ENCODE measurements at places on chromosomes 1 and 21.

GRCh38 chr1:41800311-41800829 lies 118.4 kb downstream of the HIVEP3 start:
- DNase-seq, result no peak

- no peak for DNase-seq
Observed at GRCh38 chr1:212233321-212233720, 51.9 kb upstream of the PPP2R5A start.

DNA sequence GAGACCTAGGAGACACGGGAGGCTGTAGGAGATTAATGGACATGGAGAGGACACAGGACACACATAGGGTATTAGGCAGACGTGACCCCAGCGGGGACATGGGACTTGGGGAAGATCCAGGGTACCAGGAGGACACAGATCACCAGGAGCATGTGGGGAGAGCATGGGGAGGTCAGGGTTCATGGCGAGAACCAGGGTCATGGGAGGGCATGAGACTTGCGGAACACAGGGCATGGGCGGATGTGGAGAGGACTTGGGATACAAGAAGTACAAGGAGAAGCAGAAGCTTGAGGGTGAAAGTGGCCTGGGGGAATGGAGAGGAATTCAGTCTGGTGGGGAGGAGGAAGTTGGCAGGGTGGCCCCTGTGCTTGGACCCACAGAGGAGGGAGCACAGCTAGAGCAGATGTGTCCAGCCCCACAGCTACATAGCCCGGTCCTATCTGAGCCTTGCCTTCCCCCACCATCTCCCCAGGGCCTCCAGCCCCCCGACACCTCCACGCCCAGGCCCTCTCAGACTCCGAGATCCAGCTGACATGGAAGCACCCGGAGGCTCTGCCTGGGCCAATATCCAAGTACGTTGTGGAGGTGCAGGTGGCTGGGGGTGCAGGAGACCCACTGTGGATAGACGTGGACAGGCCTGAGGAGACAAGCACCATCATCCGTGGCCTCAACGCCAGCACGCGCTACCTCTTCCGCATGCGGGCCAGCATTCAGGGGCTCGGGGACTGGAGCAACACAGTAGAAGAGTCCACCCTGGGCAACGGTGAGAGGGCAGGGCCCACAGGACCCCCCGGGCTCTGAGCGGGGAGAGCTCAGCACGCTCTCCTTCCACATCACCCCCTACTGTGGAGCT lies 12.1 kb downstream of the TIE1 start:
- no peak for DNase-seq

- peak; percentile 68 for DNase-seq
Observed at GRCh38 chr1:235642011-235642942, 7.3 kb downstream of the GNG4 start.

DNA sequence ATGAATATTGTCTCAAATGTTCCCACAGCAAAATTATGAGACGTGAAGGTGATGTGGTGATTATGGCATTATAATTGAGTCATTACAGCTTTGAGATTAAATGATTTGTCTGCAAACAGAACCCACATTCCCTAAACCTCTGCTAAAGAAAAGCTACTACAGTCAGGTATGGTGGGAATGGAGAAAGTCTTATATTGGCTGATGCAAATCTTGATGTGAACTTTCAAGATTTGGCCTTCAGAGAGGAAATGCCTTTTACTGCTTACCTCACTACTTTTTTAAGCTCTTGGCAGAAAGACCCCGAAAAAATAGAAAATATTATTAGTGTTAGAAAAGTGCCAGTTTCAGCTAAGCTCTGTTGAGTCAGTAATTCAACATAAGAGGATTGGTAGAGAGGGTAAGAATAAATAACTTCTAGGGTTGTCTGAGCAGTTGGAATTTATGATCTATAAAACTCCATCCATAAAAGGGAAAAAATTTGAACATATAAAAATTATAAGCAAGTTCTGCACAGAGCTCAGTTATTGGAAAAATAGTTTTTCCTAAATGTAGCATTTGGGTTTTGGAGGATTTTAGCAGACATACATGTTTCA lies 47.8 kb upstream of the RGS5 start:
- no peak for DNase-seq

DNA sequence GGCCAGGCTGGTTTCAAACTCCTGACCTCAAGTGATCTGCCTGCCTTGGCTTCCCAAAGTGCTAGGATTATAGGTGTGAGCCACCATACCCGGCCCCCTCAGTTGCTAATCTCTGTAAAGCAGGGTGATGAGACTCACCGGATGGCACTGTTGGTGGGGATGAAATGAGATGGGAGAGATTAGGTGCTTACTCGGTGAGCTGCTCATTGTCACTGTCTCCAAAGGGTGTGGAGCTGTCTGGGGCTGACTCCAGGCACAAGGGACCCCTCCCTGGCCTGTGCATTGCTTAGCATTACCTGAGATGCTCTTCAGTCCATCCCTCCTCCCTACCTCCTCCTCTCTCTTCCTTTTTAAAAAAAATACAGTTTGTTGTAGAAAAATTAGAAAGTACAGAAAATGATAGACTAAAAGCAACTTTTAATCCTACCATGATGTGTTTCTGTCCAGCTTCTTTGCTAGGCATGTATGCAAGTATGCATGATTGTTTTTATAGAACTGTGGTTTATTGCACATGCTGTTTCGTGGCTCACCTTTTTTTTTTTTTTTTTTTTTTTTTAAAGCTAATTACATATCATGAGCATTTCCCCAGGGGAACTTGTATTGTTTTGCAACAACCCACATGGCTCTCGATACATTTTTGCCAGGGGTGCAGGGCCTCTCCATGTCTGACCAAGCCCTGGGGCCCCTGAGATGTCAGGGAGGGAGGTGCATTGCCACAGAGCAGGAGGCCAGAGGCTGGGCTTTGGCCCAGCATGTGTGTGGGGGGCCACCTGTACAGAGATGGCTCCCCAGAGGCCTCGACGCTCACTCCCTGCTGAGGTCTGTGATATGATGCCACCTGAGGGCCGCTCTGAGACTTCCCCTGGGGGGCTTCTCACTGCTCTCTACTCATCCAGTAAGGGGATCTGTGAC lies 55.4 kb downstream of the ARHGEF10L start:
- DNase-seq, result no peak

- DNase-seq, result no peak
Observed at GRCh38 chr1:117883616-117884015, 45.8 kb downstream of the GDAP2 start.

DNA sequence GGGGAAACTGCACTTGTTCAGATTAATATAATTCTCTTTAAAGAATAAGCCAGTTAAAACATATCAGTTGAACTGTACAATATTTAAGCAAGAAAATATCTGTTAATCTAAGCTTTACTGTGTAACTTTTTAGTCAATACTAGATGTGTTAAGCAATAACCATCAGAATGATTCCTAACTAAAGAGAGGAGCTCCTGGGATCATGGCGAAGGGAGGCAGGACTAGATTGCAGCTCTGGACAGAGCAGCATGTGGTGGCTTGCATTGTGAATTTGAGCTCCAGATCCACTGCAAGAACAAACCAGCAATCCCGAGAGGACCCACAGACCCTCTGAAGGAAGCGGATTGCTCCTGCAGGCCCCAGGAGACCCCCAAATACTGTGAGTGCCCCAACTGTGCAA lies 21.9 kb downstream of the LYST start:
- DNase-seq, result no peak

- DNase-seq, result no peak
Observed at GRCh38 chr1:115347282-115347681, 9.2 kb upstream of the NGF start.

GRCh38 chr1:85244271-85245061 lies 15.0 kb downstream of the C1orf52 start:
- no peak for DNase-seq

DNA sequence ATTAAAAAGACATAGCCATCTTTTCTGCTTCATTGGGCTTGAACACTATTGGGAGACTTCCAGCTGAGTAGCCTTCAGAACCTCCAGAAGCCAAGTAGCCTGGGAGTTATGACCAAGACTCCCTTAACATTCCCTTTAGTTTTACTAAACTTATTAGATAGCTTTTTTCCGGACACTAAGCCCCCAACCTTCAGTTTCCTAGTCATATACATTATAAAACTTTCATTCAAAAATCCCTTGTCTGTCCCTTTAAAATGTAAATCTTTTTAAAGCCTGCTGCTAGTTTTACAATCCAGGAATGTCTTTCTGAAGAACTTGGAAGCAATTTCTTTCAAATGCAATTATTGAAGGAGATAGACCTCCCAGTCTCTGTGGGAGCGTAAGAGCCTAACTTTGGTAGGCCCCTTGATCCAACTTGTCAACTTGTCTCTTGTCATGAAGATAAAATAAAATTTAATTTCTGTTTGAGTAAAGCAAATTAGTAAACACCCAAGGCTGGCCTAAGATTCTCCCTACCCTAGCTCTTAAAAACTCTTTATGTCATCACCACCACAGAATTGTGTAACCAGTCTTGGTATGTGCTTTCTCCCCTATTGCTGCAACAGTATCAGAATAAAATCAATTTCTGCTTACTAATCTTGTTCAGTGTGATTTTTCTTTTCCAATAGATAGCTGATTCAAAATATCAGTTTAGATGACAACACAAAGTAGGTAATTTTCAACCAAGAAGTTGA lies 796.2 kb downstream of the PLA2G4A start:
- DNase-seq, result no peak

GRCh38 chr1:181604482-181605249 lies 121.3 kb downstream of the CACNA1E start:
- no peak for DNase-seq

GRCh38 chr21:40569357-40569756 lies 277.6 kb downstream of the DSCAM start:
- no peak for DNase-seq

- DNase-seq, result no peak
Observed at GRCh38 chr1:226586650-226587422, 38.3 kb downstream of the STUM start.

GRCh38 chr1:184014271-184014670 lies 23.3 kb downstream of the COLGALT2 start:
- DNase-seq, result no peak

GRCh38 chr1:95017775-95018174 lies 55.0 kb downstream of the ALG14 start:
- DNase-seq, result no peak

- no peak for DNase-seq
Observed at GRCh38 chr21:15255763-15256162, 191.0 kb upstream of the NRIP1 start.

- DNase-seq, result no peak
Observed at GRCh38 chr1:165531021-165531420, 12.8 kb upstream of the LRRC52 start.

GRCh38 chr1:66275601-66276023 lies 258.3 kb upstream of the SGIP1 start:
- DNase-seq, result no peak

- DNase-seq, result no peak
Observed at GRCh38 chr1:25501235-25502058, 42.0 kb upstream of the LDLRAP1 start.

GRCh38 chr1:174415506-174415905 lies 32.3 kb upstream of the GPR52 start:
- no peak for DNase-seq

- no peak for DNase-seq
Observed at GRCh38 chr1:93595266-93595665, 86.4 kb downstream of the BCAR3 start.

- no peak for DNase-seq
Observed at GRCh38 chr1:52856026-52856425, 13.5 kb downstream of the ZYG11A start.

DNA sequence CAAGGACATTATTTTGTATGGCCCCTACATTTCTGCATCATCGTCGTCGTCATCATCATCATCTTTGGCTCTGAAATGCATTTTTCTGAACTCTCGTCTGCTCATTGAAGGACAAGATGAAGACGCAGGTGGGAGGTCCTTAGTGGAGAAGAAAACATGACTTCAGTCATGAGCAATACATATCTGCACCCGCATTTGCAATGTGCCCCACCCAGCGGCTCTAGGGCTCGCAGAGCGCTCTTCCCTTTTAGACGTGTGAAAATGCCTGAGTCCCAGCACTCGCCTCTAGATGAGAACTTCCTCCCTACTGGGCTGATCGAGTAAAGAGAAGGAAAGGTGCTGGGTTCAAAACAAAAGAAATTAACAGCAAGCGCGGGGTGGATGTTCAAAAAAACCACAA lies 10.1 kb downstream of the C1orf174 start:
- DNase-seq, result no peak

DNA sequence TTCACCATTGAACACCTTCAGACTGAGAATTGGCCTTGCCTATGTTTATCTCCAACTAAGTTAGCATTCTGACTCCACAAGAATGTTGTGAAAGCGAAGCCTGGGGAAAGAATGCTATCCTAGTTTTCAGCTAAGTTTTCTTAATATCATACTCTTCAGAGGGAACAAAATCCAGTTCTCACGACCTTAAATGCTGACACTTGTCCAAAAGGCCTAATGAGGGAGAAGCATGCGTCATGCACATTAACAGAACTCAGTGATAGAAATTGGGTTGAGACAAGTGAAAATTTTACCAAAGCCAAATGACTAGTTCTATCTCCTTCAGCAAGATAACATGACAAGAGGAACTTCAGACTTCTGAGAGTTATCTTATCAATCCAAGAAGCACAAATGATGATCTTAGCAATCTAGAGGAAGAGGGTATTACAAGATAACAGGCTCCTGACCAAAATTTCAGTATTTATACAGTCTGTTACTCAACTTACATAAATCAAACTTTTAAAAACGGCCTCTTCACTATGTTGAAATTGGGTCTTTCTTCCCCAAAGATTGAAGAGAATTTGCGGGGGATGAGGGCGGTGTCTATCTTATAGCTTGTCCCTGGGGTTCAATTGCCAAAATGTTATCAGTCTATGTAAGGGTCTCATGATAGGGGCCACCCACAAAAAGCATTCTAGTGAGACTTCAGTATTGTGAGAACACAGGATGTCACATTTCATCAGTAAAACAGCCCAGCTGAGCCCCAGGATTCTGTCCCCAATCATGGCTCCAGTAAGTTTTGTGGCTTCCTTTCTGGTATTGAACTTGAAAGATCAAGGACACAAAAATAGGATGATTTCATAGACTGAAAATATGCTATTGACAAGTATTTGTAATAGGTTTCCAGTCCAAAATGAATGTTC lies 26.5 kb upstream of the SLC45A3 start:
- no peak for DNase-seq

GRCh38 chr1:89974696-89975470 lies 20.0 kb upstream of the ZNF326 start:
- no peak for DNase-seq

Data from activated effector memory CD4-positive, alpha-beta T cell treated with Interleukin-2 at 50 U/mL for 16 hours (primary cell).